ENCODE measurements at places on chromosomes 5 and 9.

DNA sequence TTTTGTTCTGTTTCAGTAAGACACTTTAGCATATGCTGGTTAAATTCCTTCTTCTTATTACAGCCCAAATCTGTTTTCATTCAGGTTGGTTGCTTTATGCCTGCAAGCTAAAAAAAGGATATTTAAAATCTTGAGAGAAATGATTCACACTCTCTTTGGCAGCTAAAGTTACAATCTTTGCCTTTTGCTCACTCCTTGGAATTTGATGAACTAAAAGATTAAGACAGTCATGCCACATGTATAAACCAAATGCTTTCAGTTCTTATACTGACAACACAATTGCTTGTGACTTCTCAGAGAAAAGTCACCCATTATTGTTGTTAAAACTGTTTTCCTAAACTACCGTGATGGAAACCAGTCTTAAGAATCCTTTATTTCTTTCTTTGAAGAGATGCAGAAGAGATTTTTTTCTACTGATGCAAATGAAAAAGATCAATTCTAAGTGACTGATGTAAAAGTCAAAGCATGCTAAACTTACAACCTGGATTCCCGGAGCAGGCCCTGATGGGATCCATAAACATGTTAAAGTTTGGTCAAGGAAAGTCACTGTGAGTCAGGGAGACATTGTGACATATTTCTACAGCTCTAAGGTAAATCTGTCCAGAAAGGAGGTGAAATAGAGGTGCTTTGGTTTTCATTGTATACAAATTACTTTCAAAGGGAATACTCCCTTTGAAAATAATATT, 144.2 kb upstream of the CDH10 start:
- H3K4me1 ChIP-seq: no peaks in the 10 kb centered on the region
- no peaks in the 10 kb centered on the region for H3K27me3 ChIP-seq
- H3K36me3 ChIP-seq: no peaks in the 10 kb centered on the region
- no peak overlapping the region for H3K27ac ChIP-seq
- DNase-seq: no peak

DNA sequence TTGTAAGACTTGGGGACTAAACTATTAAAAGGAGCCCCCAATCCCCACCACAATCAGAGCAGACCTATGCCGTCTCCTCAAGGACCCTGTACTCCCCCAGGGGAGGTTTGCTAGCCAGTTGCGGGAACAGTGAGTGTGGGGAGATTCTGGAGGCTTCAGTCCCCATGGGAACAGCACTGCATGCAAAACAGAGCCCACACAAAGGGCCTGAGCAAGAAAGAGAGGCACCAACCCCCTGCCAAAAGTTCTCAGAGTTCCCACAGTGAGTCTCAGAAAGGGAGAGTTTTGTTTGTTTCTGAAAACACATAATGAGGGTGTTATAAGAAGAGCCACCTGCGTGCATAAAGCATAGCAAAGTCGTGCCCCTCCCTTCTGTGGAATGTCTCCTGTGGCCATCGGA, 56.6 kb downstream of the CFAP90 start:
- no peak for DNase-seq
- H3K27ac ChIP-seq: no peak overlapping the region
- H3K4me1 ChIP-seq: no peaks in the 10 kb centered on the region
- H3K4me3 ChIP-seq: no peak overlapping the region

DNA sequence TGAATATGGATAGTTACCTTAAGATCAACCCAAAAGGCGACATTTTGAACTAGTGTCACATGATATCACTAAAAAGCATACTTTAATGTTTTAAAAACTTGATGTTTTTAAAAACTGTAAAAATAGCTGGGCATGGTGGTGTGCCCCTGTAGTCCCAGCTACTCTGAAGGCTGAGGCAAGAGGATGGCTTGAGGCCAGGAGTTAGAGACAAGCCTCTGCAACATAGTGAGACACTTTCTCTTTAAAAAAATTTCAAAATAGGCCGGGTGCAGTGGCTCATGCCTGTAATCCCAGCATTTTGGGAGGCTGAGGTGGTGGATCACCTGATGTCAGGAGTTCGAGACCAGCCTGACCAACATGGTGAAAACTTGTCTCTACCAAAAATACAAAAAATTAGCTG, 129.5 kb downstream of the NPR3 start:
- no peak overlapping the region for H3K4me3 ChIP-seq
- H3K36me3 ChIP-seq: no peaks in the 10 kb centered on the region
- H3K4me1 ChIP-seq: peaks cover 34% of the 10 kb centered on the region
- H3K27ac ChIP-seq: peak overlapping the region; percentile 69

GRCh38 chr9:91427873-91428272, 4.2 kb upstream of the NFIL3 start:
- peaks cover 13% of the 10 kb centered on the region for H3K4me1 ChIP-seq
- no peak overlapping the region for H3K4me3 ChIP-seq
- H3K36me3 ChIP-seq: no peaks in the 10 kb centered on the region
- no peaks in the 10 kb centered on the region for H3K27me3 ChIP-seq
- DNase-seq: no peak

- no peaks in the 10 kb centered on the region for H3K36me3 ChIP-seq
- H3K27me3 ChIP-seq: no peaks in the 10 kb centered on the region
- H3K27ac ChIP-seq: no peak overlapping the region
- DNase-seq: no peak
- no peak overlapping the region for H3K4me3 ChIP-seq
- peaks cover 7% of the 10 kb centered on the region for H3K4me1 ChIP-seq
These were observed 180.6 kb upstream of the PAPPA start for GRCh38 chr9:115972843-115973595.

- no peak overlapping the region for H3K27ac ChIP-seq
- no peaks in the 10 kb centered on the region for H3K27me3 ChIP-seq
- H3K36me3 ChIP-seq: no peaks in the 10 kb centered on the region
- no peak for DNase-seq
- H3K4me3 ChIP-seq: no peak overlapping the region
- H3K4me1 ChIP-seq: no peaks in the 10 kb centered on the region
These were observed 82.8 kb downstream of the APTX start for GRCh38 chr9:32918628-32919027.

DNA sequence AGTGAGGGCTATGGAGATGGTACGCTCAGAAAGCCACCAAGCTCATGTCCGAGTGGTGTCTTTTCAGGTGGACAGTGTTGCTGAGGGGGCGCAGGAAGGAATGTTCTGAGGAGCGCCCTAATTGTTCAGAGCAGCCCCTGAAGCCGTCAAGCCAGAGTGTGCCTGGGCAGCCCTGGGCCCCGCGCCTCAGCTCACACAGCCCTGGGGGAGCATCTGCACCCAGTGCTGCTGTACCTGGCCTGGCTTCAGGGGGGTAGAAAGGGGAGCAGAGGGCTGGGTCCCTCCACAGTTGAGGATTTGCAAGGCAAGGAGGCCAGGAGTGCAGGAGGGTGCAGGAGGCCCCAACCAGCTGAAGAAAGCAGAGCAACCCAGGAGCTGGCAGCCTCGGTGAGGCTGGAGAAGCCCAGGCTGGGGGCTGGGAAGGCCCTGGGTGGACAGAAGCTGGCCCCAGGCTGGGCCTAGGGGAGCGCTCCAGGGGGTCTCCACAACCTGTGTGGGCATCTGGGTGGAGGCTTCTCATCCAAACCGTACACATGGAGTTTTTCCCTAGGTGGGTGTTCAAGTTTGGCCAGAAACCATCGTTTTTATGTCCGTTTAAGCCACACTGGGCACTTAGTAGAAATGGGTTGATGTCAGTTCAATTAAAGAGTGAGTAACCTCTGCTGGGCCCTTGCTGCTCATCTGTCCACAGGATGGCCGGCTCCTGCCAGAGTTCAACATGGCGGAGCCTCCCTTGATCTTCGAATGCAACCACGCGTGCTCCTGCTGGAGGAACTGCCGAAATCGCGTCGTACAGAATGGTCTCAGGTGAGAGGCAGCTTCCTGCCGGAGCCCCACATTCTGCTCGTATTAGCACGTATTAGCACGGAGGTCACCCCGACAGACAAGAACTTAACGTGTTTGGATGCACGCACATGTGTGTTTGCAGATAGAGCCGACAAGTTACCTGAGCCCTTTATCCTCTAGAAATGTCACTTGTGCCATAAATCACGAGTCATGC, 62.0 kb upstream of the CACNA1B start:
- peaks cover 68% of the 10 kb centered on the region for H3K36me3 ChIP-seq
- no peaks in the 10 kb centered on the region for H3K27me3 ChIP-seq
- no peak for DNase-seq

GRCh38 chr9:121937240-121937639, 155.9 kb downstream of the TTLL11 start:
- H3K4me1 ChIP-seq: no peaks in the 10 kb centered on the region
- H3K27ac ChIP-seq: no peak overlapping the region
- H3K4me3 ChIP-seq: no peak overlapping the region
- H3K36me3 ChIP-seq: no peaks in the 10 kb centered on the region

DNA sequence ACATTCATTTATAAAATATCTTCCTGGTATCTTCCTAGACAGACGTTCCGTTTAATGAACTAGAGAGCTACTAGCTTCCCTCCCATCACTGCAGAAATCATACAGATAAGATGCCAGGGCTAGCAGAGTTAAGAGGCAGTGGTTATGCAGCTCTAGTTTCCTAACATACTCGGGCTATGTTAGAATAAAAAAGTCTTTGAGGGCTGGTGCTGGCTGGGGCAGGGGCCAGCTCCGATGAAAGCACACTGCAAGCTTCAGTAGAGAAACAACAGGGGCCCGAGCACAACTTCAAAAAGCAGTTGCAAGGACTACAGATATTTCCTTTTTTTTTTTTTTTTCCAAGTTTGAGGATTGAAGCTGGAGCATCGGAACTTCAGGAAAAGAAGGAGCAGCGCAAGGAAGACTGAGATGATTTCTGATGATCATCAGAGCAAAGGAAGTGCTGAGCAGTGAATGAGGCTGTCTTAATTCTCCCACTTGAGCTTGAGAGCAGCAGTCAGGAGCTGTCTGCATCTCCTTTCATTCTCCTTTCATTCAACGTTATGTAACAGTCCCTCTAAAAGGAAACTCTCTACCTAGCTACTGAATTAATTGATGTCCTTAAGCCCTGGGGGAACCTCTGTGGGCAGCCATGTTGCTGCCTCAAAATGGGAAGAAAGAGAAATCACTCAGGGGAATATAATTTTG, 47.6 kb upstream of the ADCY2 start:
- no peaks in the 10 kb centered on the region for H3K36me3 ChIP-seq
- H3K27me3 ChIP-seq: no peaks in the 10 kb centered on the region
- H3K4me3 ChIP-seq: no peak overlapping the region
- DNase-seq: no peak

DNA sequence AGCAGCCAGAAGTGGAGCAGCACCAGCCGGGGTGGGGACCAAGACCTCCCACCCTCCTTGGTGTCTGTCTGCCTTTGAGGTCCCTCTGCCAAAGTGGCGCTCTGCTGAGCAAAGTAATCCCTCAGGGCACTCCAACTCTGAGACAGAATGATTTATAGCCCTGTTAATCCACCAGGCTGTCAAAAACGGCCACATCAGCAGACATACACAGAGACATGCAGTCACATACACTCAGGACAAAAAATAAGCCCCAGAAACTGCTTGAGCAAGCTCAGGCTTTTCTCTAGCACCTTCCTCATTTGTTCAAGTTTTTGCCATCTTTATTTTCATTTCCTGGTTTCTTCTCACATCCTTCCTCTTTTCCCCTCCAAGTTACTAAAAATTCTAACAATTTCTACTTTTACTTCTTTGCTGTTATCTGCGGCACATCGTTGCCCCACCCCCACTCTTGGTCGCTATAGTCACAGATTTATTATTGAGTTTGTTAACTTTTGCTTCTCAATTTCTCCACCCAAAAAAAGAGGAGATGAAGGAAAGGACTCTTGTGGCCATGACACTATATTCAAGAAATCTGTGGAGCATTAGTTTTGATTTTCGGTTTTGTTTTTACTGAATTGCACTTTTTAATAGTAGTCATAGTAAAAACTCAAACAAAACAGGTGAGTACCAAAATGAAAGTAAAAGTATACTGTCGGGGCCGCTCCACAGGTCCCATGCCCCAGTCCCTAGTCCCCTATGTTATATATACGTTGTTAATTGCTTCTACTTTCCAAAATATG, 17.4 kb upstream of the ADRB2 start:
- peak overlapping the region; percentile 19 for H3K27ac ChIP-seq
- no peaks in the 10 kb centered on the region for H3K27me3 ChIP-seq
- peaks cover 40% of the 10 kb centered on the region for H3K4me1 ChIP-seq
- peak overlapping the region; percentile 56 for H3K4me3 ChIP-seq

- DNase-seq: no peak
- peaks cover 100% of the 10 kb centered on the region for H3K4me1 ChIP-seq
- H3K4me3 ChIP-seq: no peak overlapping the region
- peak overlapping the region; percentile 90 for H3K27ac ChIP-seq
- no peaks in the 10 kb centered on the region for H3K36me3 ChIP-seq
- H3K27me3 ChIP-seq: no peaks in the 10 kb centered on the region
These were observed 3.8 kb upstream of the NDST1 start for GRCh38 chr5:150503977-150504620.

DNA sequence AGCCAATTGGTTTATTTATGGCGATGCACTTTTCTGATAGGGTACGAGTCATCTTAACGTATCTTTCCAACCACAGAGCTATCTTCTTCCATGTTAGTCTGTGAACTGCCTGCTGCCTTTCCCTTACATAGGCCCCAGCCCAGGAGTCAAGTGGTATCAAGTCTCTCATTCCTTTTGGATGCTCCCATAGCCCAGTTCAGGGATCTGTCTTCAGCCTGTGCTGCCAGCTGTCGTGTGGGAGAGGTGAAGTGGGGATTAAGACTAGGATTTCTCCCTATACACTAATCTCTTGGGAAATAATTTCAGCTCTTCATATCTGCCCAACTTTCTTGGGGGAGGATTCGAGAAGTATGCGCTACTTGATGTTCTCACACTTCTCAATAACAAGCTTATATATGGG, 475.7 kb downstream of the EBF1 start:
- H3K4me1 ChIP-seq: peaks cover 12% of the 10 kb centered on the region
- no peaks in the 10 kb centered on the region for H3K27me3 ChIP-seq
- no peak overlapping the region for H3K4me3 ChIP-seq
- DNase-seq: no peak

- no peaks in the 10 kb centered on the region for H3K4me1 ChIP-seq
- no peak overlapping the region for H3K4me3 ChIP-seq
- no peak for DNase-seq
- no peaks in the 10 kb centered on the region for H3K27me3 ChIP-seq
These were observed 58.5 kb downstream of the CNTRL start for GRCh38 chr9:121133104-121133816.

DNA sequence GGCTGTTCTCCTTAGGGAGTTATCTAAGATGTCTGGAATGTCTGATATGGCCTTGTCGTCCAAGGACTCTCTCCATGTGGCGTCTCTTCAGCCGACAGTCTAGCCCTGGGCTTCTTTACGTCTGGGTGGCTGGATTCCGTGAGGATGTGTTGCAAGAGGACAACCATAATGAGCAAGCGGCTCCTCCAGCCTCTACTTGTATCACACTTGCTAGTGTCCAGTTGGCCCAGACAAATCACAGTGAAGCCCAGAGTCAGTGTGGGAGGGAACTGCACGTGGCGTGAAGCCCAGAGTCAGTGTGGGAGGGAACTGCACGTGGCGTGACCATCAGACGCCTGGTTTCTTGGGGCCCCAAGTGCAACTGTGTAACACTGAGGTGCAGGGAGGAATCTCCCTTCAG, 61.1 kb downstream of the COL23A1 start:
- H3K27ac ChIP-seq: no peak overlapping the region
- H3K36me3 ChIP-seq: no peaks in the 10 kb centered on the region
- no peaks in the 10 kb centered on the region for H3K4me1 ChIP-seq
- no peak overlapping the region for H3K4me3 ChIP-seq
- H3K27me3 ChIP-seq: no peaks in the 10 kb centered on the region

GRCh38 chr5:32420506-32420905, 24.0 kb downstream of the ZFR start:
- peaks cover 6% of the 10 kb centered on the region for H3K36me3 ChIP-seq
- H3K27ac ChIP-seq: no peak overlapping the region
- H3K27me3 ChIP-seq: no peaks in the 10 kb centered on the region
- no peak overlapping the region for H3K4me3 ChIP-seq
- peaks cover 31% of the 10 kb centered on the region for H3K4me1 ChIP-seq
